ENCODE measurements at places on chromosomes 12 and 14.

DNA sequence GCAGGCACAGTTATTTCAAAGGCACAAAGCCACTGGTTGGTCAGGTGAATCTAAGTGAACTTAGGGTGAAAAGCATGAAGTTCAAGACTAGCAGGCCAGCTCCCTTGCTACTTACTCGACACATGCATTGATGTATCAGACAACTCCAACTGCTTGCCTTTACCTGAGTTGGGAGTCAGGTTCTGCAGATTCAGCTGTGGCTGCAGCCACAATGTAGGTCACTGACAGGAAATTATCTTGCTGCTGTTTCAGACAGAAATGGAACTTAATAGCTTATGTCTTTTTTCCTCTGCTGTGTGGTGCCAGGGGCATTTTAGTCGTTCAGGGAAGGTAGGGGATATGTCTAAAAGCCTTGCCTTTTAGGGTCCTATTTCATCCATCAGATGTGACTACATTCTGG, 125.6 kb upstream of the RPH3A start:
- no peak overlapping the region for H3K27ac ChIP-seq
- no peak overlapping the region for H3K4me3 ChIP-seq
- no peaks in the 10 kb centered on the region for H3K4me1 ChIP-seq
- DNase-seq = no peak
- no peaks in the 10 kb centered on the region for H3K36me3 ChIP-seq
- peaks cover 4% of the 10 kb centered on the region for H3K27me3 ChIP-seq

GRCh38 chr14:100911665-100912316, 8.3 kb upstream of the RTL1 start:
- DNase-seq = no peak
- no peak overlapping the region for H3K27ac ChIP-seq
- no peaks in the 10 kb centered on the region for H3K4me1 ChIP-seq
- no peak overlapping the region for H3K4me3 ChIP-seq

DNA sequence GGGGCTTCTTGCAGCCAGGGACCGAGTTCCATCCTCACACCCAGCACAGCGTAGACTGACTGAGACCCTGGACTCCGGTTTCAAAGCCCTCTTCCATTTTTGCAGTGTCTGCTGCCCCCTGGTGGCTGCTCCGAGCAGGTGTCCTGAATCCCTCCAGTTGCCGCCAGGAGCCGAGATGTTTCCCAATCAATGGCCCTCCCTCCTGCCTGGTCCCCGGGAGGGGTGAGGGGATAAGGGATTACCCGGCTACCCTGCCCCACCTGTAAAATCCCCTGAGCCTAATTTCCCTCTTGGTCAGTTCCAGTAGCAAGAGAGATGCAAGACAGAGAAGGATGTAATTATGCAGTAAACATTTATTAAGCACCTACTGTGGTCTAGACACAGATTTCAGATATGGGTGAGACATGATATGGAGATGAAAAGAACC, 55.0 kb downstream of the PHETA1 start:
- H3K4me3 ChIP-seq = no peak overlapping the region
- no peaks in the 10 kb centered on the region for H3K36me3 ChIP-seq
- peak; percentile 91 for DNase-seq

- no peak overlapping the region for H3K27ac ChIP-seq
- no peak for DNase-seq
- no peak overlapping the region for H3K4me3 ChIP-seq
- no peaks in the 10 kb centered on the region for H3K27me3 ChIP-seq
- H3K36me3 ChIP-seq = no peaks in the 10 kb centered on the region
- H3K4me1 ChIP-seq = no peaks in the 10 kb centered on the region
These were observed 227.5 kb upstream of the RMST start for GRCh38 chr12:97235102-97235501.

GRCh38 chr12:25824734-25825133, 133.7 kb upstream of the RASSF8 start:
- H3K27ac ChIP-seq = peak overlapping the region; percentile 36
- no peaks in the 10 kb centered on the region for H3K36me3 ChIP-seq
- no peaks in the 10 kb centered on the region for H3K27me3 ChIP-seq
- no peak overlapping the region for H3K4me3 ChIP-seq
- peaks cover 30% of the 10 kb centered on the region for H3K4me1 ChIP-seq
- DNase-seq = no peak

Measured in glutamatergic neuron (in vitro differentiated cells).